ENCODE measurements at places on chromosomes 5 and 9.
A peak's percentile ranks its signal among the peaks of the same experiment; 100 is the strongest.

- no peak for DNase-seq
These were observed 1403.5 kb downstream of the EFNA5 start for GRCh38 chr5:106267256-106267655.

DNA sequence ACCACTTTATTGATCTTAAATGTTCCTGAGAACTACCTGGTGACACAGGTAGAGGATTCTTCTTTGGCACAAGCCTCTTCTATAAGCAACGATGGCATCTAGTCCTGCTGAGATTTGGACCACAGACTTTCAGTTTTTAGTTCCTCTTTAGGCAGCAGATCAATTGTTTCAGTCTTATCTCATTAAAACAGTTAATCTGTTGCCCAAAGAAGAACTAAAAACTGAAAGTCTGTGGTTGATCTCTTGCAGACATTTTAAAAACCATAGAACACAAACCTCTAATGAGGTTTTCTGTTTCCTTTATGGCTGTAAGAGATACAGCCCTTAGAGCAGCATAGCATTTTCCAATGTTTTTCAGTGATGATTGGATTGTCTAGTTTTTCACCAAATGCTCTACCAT is 480.9 kb downstream of the MTRR start:
- DNase-seq: no peak

DNA sequence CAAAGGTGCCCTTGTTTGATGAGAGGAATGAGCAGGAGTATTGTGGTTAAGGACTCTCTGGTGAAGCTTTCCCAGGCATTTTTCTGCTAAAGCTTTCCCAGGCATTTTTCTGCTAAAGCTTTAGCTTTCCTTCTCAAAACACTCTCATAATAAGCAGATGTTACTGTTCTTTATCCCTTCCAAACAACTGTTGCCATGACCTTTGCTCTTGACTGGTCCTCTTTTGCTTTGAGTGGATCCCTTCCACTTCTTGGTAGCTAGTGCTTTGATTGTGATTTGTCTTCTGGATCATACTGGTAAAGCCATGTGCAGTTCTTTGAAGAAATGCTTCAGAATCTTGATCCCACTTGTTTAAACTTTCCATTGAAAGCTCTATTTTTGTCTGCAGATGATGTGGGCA is 85.8 kb downstream of the GPBP1 start:
- no peak for DNase-seq

DNA sequence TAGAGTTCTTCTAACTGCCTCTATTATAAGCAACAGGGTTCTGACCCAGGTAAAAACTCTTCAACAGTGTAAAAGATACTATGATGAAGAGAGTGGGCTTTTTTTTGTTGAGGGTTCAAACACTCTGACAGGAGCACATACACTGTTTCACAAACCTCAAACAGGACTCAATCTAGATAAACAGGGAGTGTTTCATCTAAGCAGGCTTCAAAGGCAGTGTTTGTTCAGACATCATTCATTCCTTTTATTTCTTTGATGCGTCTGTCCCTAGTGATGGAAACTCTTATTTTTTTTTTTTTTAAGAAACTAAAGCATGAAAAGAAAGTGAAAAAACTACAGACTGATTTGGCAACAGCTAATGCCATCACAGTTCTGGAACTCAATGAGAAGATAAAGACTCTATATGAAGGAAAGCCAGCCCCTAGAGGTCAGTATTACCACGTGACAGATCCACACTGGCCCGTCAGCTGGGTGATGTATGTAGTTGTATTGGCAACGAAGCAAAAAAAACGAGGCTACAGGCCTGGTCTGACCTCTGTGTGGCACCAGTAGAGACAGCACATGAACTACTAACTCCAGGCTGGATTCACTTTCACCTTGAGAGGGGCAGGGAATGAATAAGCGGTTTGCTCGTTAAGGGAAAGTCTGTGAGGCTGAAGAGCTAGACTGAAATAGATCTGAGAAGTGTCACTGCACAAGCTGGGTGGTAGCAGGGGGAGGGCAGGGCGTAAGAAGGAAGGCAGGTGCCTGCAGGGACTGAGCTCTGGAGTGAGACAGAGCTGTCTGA is 172.2 kb downstream of the CCDC192 start:
- no peak for DNase-seq

GRCh38 chr9:38744484-38744883 is 24.6 kb upstream of the FAM240B start:
- no peak for DNase-seq

DNA sequence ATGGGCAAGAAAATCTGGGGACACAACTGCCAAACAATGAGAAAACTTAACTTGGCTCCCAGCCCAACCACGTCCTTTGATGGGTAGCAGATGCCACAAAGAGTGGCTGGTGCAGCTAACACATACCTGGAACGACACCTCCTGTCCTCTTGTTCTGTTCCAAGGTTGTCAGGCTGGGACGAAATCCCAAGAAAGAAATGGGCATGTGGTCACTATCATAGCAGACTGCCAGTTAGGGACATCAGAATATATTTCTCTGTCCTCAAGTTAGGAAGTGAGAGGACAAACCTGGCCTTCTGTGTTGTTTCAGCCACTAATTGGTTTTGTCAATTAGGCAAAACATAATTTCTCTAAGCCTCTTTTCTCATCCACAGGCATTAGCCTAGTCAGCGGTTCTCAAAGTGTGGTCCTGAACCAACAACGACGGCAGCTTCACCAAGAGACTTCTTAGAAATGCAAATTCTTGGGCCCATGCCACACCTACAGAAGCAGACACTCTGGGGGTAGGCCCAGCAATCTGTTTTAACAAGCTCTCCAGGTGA is 63.4 kb downstream of the RAPGEF1 start:
- no peak for DNase-seq

DNA sequence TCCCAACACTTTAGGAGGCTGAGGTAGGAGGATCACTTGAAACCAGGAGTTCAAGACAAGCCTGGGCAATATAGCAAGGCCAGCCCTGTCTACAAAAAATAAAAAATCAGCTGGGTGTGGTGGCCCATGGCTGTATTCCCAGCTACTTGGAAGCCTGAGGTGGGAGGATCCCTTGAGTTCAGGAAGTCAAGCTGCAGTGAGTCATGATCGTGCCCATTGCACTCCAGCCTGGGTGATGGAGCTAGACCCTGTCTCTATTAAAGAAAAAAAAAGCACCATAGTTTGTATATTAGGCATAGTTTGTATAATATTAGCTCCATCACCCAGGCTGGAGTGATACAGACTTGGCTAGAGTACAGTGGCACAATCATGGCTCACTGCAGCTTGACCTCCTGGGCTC is 9.6 kb upstream of the NME5 start:
- no peak for DNase-seq

DNA sequence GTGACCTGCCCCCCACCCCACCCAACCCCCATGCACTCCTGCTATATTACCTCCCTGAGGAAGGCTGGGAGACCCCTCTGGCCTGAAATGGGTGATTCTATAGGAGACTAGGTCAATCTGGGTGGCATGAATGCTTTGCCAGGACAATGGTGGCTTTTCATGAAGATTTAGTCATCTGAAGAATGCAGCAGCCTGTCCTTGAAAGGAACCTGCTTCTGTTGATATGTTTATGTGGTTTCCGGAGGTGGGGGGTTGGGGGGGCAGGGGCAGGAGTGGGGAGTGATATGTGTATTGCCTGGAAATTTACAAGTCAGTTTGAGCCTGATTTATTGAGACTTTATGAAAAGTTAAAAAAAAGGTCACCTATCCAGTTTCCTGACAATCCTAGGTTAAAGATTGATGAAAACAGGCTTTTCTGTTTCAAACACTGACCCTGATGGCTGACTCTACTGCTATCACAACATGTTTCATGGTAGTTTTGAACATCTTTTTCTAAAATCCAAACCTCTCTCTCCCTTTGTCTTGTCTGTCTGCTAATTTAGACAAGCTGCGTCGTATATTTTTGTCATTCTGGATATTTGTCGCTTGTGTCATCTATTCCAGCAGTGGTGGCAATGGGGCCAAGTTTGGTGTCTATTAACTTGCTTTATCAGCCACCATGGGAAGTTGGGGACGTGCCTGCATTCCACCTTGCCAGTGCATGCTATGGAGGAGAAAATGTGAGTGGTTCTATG is 153.7 kb upstream of the EGFLAM start:
- DNase-seq: no peak

GRCh38 chr5:168176941-168177340 is 114.5 kb upstream of the WWC1 start:
- DNase-seq: no peak

DNA sequence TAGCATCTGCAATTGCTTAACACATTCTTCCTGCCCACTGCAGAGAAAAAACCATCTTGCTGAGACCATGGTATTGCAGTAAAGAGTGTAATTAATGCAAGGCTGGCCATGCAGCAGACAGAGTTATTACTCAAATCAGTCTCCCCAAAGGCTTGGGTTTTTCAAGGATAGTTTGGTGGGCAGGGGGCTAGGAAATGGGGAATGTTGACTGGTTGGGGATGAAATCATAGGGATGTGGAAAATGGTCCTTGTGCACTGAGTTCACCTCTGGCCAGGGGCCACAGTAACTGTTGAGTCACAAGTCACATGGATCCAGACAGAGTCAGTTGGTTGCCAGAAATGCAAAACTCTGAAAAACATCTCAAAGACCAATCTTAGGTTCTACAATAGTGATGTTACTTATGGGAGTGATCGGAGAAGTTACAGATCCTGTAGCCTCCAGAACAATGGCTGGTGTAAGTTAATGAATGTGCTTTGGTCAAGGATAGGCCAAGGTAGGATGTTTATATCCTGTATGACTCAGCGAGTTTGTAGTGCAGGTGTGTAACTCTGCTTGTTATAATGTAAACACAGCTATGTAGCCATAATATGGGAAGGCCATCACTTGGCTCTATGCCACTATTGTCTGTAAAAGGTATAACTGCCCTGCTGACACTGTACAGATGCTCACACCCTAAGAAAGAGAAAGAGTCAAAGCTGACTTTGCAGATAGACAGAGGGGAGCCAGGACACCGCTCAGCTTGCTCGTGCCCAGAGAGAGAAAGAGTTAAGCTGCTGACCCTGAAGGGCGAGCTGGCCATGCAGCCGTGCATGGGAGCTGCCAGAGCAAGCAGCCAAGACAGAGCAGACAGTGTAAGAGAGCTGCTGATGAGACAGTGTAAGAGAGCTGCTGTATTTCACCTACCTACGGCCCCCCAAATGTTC is 27.2 kb downstream of the C9orf152 start:
- no peak for DNase-seq

DNA sequence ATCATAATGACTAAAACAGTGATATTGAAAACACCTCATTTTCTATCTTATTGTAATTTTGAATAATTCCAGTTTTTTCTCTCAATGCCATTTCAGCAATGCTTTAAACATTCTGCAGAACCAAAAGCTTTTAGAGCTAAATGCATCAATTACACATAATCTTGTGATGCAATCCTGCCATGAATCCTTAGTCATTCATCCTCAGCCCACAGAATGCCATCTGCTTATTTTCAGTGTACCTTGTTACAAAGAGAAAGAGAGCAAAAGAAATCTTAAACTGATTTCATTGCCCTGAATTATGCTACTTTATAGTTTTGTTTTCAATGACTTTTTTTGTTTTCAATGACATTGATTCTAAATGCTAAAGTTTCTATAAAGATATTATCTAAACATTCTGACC is 1234.8 kb upstream of the C9orf72 start:
- no peak for DNase-seq

DNA sequence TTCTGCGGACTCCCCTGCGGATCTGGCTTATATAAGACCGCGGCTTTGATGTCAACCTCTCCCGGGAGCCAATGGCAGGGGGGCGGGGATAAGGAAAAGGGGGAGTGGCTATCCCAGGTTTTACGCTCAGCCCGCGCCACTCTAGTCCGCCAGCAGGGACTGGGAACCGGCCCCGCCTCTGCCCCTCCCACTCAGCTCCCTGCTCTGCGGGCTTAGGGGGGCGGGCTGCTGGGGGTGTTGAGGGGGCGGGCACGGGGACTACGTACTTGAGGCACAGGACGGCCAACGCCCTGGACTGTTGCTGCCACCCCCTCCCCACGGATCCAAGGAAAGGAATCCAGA is at the start of gene HAND1:
Gene HAND1 (minus strand): TSS at position 4 of the 342 bp plus-strand sequence. CDS start 219 bp downstream, outside the sequence.
- DNase-seq: no peak

DNA sequence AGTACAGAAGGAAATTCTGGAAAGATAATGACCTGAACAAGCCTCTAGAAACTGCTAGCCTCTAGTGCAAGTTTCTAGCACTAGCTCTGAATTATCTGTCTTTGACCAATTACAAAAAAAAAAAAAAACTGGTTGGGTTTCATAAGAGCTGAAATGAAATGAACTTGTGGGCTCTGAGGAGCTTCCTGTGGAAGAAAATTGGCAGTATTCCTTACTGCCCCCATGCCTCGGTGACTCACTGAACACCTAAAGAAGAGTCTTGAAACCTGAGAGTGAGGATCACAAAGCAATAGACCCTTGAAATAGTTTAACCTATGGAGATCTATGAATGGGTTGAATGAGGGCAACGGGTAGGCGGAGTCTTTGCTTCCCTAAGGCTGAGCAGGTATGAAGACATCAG is 263.6 kb upstream of the RASA1 start:
- DNase-seq: no peak

DNA sequence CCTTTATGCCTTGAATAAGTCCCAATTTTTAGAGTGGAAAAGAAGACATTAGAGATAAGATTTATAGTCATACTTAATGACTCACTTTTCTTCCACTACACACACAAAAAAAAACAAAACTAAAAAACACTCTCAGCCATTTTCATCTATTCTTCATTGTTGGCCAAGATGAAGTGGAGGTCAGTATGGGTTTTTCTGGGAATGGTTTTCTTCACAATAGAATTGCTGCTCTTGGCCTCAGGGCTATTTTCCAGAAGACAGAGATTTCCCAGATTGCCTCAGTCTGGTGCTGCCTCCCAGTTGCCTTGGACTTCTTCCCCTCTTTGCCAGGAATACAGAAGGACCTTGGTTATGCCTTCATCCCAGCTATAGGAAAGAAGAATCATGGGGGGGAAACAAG is 463.7 kb downstream of the TMEM232 start:
- no peak for DNase-seq

GRCh38 chr9:19146441-19147024 is 19.2 kb upstream of the PLIN2 start:
- DNase-seq: no peak

GRCh38 chr9:27572918-27573633 is at the start of gene C9orf72:
Gene C9orf72, minus strand, starts transcription at chr9:27573481. Its CDS starts 6,361 bp downstream, at chr9:27567120.
- peak; percentile 77 for DNase-seq

DNA sequence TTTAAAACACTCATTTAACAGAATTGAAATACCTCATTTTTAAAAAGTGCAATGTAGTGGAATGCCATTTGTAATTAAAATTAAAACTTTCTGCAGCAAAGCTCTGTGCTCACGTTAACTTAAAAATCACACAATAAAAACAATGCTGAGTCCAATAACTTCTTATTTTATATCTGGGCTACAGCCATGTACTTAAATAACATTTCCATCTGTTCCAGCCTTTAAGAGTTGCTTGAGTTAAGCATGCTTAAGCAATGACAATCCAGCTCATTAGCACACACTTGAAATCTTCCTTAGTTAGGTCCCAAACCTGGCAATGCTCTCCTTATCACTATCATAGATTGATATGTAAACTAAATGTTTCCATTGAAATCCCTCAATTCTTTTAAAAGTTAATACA is 132.3 kb upstream of the CDH12 start:
- no peak for DNase-seq

DNA sequence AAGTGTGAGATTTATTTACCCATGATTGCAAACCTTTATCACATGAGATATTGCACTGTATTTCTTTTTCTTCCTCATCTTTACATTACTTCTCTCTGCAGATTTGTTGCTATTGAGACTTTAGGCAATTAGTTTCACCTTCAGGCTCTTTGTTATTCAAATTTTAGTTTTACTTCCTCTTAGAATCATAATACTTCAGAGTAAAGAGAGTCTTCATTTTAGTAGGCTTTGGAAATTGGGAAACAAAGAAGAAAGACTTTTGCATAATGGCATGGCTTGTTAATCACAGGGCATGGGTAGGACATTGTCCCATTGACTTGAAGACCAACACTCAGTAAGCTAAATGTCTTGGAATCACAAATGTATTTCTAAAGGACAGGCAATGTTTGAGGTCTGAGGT is 1.2 kb upstream of the PCDHGA5 start:
- DNase-seq: no peak

Measured in stimulated activated CD4-positive, alpha-beta T cell treated with anti-CD3 and anti-CD28 coated beads, Interleukin-12 subunit alpha, Interleukin-12 subunit beta, amount 100 ng/mL, for 24 hours (primary cell).